ENCODE measurements at places on chromosomes 11 and 22.

DNA sequence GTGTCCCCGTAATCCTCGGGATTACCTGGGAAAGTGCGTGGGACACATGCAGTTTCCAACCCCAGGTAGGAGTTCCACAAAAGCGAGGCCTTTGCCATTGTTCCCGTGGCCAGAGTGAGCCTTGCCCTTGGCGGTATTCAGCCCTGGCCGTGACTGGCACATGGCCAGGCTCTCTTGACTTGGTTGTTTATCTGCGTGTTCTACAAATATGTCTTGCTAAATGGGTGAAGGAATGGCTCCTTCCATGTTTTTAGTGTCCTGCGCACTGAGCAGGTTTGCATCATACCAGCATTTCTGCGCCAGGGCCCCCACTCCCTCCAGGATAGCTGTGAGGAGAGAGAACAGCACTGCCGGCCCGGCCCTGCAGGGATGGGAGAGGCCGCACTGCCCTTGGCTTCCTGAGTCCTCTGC lies 20.0 kb downstream of the POLR3H start:
- DNase-seq, result no peak

DNA sequence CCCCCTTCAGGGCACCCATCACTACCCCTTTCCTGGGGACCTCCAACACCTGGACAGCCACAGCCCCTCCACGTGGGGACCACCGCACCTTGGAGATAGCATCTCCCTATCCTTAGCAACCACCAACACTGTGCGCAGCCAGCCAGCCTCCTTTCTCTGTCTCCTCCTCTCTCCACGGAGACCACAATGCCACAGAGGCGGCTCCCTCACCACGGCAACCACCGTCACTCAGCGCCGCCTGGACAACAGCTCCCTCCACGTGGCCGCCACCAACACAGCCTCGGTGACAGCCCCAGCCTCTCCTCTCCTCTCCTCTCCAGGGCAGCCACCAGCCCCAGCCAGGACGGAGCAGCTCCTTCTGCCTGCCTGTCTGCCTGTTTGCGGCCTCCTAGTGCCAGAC lies 10.5 kb downstream of the ELFN2 start:
- no peak for DNase-seq

GRCh38 chr22:25777870-25778269 lies 35.9 kb downstream of the MYO18B start:
- DNase-seq, result no peak

- peak; percentile 63 for DNase-seq
These were observed 39.6 kb downstream of the BCR start for GRCh38 chr22:23219822-23220484.

- DNase-seq, result no peak
These were observed 97.1 kb downstream of the TSPAN18 start for GRCh38 chr11:44823868-44824267.

DNA sequence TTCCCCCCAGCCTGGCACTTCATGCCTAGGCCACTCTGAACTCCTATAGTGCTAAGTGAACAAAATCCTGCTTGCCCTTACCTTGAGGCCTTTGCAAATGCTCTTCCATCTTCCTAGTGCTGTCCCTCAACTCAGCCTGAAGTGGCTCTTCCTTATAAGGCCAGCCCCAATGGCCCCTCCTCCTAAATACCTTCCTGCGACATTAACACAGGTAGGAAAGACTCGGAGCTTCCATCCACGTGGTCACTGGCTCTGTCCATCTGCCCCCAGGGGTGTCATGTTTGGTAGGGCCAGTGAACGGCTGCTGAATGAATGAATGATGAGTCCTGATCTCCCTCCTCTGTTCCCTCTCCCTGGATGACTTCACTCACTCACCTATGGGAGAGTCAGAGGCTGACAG lies 4.2 kb downstream of the PDE2A start:
- DNase-seq, result no peak

DNA sequence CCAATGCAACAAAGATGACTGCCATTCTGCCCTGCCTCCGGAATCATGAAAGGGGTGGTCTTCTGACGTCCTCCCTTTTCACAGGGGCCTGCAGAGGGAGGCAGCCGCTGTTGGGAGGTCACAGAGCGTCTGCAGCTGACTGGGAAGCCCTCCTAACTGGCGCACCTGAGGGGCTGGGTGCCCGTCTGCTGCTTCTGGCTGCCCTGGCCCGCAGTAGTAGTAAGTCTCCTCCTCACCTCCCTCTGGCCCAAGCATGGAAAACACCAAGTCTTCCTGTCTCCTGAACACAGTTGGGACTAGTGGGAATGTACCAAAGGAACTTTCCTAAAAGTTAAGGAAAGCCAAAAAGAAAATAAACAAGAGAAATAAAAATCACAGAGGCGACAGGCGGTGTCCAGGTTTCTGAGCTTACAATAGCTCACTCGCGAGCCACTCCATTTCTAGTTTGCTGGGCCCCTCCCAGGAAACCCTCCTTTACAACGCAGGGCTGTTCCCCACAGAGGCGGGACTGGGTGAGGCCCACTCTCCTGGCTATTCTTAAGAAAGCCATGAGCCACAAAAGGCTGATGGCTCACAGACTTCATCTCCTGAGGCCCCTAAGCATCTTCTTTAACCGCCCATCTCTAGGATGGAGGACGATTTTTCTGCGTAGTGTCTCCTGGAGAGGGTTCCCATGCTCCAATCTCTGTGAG lies 37.0 kb upstream of the CECR2 start:
- no peak for DNase-seq

DNA sequence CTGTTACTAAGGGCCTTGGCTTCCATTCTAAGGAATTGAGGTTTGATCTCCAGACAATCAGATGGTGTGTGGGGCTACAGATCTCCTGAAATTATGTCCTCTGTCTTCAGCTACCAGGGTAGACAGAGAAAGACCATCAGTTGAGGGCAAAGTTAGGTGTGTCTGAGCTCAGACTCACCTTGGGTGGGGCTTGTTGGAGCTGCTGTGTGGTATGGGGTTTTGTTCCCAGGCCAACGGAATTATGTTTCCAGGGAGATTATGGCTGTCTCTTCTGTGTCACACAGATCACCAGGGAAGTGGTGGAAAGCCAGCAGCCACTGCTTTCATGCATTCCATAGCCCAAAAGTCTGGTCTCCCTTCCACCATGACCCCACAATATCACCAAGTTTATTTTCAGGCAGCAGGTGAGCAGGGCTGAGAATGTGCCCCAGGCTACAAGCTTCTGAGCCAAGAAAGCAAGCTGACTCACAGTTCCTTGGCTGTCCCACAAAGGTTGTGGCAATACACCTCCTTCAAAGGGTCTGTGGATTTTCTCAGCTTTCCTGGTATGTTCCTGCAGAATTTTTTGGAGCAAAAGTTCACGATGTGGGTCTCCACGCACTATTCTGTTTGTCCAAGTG lies 714.9 kb downstream of the LUZP2 start:
- DNase-seq, result no peak

- no peak for DNase-seq
These were observed 289.9 kb downstream of the TENM4 start for GRCh38 chr11:79150966-79151365.

DNA sequence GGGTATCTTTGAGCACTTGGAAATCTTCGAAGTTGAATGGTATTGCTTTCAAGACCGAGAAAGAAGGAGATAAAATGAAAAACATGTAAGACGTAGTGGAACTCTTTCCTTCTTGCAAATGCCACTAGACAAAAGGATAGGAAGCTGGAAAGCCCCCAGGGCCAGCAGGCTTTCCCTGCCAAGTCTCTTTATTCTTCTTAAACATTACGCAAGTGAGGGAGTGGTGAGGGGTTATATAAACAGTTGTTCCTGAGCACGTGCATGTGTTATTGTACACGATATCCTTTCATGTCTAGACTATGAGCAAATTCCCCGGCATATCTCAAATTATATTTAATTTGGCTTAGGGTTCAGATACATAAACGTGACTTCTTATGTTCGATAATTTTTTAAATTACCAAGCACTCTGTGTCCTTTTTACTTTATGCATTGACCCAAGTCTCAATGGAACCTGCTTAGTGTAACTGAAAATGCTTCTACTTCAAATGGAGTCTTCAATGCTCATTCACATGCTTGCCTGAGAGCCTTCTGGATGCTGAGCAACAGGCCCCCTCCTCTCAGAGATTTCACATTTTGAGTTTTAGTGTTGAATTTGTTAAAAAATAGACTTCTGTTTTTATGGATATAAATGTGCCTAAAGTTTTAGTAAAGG lies 59.0 kb downstream of the PPP2R1B start:
- DNase-seq, result no peak

DNA sequence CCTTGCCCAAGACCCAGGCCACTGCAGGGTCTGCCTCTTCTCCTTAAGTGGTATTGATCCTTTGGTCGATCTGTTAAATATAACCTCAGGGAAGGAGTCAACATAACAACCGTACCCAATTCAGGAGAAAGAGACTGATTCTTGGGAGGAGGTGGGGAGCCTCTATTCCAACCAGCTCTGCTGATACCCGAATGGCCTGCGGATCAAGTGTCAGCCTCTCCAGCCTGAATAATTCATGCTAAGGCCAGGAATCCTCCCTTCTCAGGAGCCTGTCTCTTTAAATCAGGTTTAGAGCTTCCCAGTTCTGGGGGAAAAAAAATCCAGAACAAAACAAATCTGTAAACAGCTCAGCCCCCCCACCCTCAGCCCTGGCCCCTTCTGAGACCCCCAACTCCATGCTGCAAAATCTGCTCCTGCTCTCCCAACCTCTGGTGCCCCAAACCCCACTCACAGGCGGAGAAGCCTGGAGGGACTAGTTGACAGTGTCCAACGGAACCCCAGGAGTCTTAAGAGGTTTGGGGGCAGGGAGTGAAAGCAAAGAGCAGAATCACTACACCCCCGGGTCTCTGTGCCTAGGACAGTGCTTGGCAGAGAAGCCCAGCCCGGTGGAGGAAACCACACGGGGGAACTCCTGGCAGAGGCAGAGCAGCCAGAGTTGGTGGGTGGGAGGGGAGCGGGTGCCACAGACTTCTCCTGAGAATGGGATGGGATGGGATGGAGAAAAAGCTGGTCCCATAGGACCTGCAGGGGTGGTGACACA lies 863 bp upstream of the TPBGL start:
- DNase-seq, result no peak

DNA sequence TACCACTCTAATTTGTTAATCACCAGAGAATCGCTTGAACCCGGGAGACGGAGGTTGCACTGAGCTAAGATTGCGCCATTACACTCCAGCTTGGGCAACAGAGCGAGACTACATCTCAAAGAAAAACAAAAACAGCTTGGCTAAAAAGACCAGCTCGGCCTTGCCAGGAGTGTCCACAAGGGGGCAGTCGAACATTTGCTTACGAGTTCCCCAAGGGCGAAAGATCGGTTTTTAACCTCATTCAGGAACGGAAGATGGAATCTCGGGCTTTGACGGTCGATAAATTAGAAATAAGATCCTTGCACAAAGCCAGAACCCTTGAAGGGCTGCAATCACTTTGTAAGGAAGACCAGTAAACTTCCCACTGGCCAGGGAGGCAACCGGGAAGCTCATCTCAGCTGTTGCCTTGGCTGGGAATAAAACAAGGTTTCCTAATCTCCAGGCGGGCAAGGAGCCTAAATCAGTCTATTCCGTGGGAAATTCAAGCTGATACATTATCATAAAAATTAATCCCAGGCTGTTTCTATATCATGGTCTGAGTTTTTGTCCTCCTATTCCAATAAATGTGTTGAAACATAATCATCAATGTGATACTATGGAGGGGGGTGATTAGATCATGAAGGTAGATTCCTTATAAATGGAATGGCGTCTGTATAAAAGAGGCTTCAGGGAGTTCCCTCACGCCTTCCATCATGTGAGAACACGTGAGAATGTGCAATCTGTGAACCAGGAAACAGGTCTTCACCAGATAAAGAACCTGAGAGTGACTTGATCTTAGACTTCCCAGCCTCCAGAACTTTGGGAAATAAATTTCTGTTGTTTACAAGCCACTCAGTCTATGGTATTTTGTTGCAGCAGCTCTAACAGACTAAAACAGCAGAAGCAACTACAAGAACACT lies 14.9 kb upstream of the SLC29A2 start:
- peak; percentile 90 for DNase-seq

DNA sequence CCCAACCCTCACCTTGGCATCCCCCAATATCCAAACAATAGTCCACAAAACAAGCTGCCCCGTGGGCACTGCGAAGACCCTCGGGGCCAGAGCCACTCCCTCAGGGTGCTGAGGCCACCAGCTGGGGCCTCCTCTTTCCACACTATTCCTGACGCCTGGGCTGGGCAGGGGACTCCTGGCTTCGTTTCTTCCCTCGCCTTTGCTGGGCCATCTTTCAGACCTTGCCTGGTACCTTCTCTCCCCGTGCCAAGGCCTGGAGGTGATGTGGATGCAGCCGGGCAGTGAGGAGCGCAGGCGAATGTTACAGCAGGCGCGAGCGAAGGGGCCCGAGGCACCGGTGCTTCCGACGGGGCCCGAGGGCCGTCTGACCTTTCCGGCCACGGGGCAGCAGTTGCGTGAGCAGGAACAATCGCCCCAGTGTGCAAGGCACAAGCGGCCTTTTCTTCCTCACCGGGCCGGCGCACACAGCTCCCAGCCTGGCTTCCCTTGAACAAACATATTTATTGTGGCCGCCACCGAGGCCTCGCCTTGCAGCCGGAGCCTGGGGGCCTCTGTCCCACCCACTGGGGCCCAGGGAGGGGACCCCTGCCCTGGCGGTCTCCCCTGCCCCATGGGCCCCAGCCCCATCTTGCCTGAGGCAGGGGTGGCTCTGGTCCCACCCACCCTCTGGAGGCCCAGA lies 32.6 kb upstream of the KCNQ1OT1 start:
- no peak for DNase-seq

GRCh38 chr11:72069787-72070251 lies 10.5 kb downstream of the NUMA1 start:
- DNase-seq, result no peak

DNA sequence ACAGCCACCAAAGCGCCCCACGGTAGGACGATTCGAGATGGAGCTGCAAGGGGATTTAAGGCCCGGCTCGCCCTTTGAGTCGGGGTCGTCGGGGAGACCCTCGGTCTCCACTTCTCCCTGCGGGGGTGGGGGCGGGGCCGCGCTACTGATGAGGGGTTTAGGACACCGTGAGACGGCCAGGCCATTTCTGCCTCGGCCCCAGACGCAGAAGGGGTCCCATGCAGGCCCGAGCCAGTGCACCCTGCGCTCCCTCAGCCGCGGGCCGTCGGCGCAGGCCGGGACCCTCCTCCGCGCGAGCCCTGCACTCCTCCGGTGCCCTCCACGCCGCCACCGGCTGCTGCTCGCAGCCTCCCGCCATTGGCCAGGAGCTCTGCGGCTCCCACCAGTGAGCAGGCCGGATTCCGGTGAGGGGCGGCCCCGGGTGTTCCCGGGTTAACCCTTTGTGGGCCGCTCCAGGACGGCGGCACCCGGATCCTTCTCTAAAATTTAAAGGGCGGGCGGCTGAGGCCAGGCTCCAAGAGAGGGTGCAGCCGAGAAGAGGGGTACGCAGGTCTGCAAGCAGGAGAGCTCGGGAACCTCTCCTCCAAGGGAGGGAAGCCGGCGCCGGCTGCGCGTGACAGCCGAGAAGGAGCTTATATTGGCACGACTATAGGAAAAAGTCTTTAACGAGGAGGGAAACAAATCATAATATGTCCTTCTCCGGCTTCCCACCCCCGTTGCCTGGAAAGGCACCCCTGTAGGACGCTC lies 18.0 kb downstream of the CREB3L1 start:
- DNase-seq, result peak; percentile 78

DNA sequence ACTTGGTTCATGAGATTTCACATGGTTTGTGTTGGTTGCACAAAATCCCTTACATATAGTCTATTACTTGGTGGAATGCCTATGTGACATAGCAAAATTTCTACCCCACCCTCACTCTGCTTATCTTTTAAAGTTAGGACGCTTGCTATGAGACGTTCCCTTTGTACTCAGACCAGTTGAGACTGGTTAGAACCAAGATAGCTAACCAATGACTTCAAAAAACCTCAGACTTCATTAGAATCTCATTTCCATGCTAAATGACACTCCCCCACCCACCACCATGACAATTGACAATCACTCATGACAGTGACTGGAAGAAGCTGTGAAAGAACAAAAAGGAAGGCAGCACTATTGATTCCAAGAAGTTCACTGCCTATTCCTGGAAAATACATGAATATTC lies 313.6 kb downstream of the ETS1 start:
- DNase-seq, result no peak

All from stimulated activated CD4-positive, alpha-beta T cell treated with anti-CD3 and anti-CD28 coated beads, Interleukin-2, amount 100 ng/mL, for 24 hours (primary cell).